ENCODE measurements at places on chromosomes 16 and 17.

- no peak for DNase-seq
Measured at GRCh38 chr16:29784157-29784556, 6.1 kb downstream of the ZG16 start.

DNA sequence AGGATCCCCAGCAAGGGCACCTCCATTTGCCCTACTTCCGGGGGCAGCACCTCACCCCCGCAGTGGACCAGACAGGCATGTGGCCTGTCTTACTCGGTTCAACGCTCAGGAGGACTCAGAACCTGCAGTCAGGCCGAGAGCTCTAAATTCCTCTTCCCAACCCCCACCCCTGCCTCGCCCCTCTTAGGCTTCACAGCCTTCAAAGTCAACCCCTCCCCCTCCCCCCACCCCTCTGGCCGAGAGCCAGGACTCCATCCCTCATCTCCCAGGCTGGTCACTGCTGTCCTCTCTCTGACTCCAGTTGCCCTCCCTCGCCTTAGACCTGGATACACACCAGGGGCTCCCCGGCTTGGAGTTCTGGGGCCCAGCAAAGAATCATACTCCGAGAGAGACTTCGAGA is 8.1 kb upstream of the HS3ST6 start:
- no peak for DNase-seq

GRCh38 chr17:34996422-34997285 is 16.3 kb downstream of the LIG3 start:
- no peak for DNase-seq

GRCh38 chr16:46801428-46802049 is 29.4 kb downstream of the C16orf87 start:
- peak; percentile 4 for DNase-seq

- no peak for DNase-seq
Measured at GRCh38 chr17:3660311-3660891, 8.0 kb downstream of the TAX1BP3 start.

GRCh38 chr16:59021751-59022150 is 287.6 kb upstream of the GOT2 start:
- no peak for DNase-seq

GRCh38 chr17:80786887-80787286 is 204.8 kb upstream of the CHMP6 start:
- no peak for DNase-seq

GRCh38 chr17:9279893-9280292 is 258.6 kb downstream of the NTN1 start:
- DNase-seq: no peak

DNA sequence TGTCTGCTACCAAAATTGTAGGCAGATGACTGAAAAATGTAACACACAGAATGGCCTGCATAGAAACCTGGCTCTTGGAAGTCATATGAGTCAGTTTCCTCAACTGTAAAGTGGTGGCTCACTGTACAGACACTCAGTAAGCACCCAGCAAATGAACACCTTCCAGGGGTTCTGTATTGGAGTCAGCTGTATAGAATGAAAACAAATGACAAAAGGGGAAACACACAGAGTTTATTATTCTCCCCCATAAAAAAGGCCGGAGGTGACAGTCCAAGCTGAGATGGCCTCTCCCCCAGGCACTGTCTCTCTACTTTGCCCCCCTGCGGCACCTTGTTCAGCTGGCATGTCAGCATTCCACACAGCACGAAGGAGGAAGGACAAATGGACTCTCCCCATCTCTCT is 6.2 kb upstream of the MEOX1 start:
- DNase-seq: no peak

- no peak for DNase-seq
Measured at GRCh38 chr17:10226930-10227695, 28.7 kb upstream of the GAS7 start.

DNA sequence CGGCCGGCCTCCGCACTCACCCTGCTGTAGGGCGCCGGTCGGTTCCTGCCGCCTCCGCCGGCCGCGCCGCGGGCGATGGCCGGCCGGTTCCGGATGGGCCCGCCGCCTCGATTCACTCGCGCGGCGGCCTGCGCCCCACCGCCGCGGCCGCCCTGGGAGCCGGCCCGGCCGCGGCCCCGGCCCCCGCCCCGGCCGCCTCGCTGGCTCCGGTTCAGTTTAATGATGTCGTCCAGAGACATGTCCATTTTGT is 158 bp downstream of the ALYREF start:
- no peak for DNase-seq

GRCh38 chr17:81482673-81483072 is 29.9 kb downstream of the ACTG1 start:
- DNase-seq: no peak

DNA sequence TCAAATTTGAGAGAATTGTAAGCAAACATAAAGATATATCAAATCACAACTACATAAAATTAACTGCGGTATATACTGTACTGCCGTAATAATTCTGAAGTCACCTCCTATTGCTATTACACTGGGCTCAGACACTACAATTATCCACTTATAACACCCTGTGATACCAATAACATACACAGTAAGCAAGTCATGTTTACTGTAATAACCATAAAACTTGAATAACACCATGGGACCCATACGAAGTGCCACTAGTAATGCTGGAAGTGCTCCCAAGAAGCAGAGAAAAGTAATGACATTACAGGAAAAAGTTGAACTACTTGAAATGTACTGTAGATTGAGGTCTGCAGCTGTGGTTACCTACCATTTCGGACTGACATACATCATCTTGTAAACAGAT is 24.0 kb downstream of the CMC2 start:
- DNase-seq: no peak

GRCh38 chr16:918068-918467 is 52.7 kb downstream of the LMF1 start:
- DNase-seq: peak; percentile 7

DNA sequence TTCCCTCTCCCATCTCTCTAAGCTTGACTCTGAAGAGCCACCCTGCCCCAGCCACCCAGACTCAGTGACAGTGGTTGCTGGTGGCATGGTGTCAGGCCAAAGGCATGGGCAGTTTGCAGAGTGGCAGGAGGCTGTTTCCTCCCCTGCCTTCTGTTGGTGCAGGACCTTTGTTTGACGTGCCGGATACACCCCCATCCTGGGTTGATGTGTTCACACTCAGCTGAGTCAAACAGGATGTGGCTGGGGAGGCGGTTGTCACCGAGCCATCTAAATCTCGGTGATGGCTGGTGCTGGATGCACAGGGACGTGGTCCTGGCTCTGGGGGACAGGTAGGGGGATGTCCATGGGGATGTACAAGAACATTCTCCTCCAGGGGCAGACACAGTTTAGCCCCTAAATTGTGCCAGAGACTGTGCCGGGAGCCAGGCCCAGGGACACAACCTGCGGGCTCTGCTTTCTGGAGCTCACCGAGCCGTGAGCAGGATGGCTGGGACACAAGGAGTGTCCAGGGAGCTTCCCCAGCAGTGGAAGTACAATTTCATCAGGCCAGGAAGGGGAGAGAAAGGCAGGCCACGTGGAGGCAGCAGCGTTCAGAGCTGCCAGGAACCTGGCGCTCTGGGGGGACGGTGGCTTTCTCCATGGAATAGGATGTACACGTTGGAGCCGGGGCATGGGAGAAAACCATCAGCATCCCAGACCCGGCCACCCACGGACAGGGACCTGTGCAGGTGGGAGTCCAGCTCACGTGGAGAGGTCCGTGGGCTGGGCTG is 264.2 kb downstream of the SEC14L1 start:
- no peak for DNase-seq

- peak; percentile 35 for DNase-seq
Measured at GRCh38 chr16:2971985-2972784, 3.0 kb downstream of the PAQR4 start.

GRCh38 chr17:382644-383533 is 30.3 kb upstream of the RPH3AL start:
- no peak for DNase-seq

- peak; percentile 69 for DNase-seq
Measured at GRCh38 chr17:42618442-42619150, 9.1 kb downstream of the TUBG1 start.

DNA sequence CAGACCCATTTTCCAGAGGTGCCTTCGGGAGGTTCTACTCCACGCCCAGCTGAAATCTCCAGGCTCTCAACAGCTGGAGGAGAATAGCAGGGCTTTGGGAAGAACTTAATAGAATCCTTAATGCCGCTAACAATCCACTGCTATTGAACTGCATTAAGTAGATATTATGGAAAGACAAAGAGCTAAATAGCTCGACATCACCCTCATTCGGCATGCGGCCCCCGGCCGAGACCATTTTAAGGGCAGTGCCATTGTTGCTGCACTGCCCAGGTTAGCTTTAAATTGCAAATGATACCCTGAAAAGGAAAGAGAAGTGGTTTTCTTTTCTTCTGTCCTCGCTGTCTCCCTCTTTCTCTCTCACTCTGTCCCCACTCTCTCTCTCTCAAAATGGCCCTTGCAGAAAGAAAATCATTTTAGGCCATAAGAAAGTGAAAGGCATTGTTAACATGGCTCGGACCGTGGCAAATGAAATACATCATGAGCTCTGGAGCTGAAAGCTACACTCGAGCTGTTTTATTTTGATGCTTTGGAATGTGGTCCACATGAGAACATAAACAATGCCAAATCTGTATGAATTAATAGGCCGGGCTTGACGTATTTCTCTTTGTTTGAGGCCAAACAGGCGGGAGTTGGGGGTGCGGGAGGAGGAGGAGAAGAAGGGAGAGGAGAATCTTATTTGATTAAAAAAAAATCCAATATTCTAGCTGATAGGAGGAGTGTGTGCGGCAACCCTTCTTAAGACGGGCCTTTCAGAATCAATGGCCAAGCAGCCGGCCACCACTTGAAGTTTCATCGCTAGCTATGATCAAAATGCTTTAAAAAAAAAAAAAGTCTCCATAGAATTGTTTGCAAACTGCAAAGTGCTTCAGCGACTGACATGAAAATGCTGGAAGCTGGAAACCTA is 298.8 kb upstream of the IRX3 start:
- no peak for DNase-seq

- DNase-seq: no peak
Measured at GRCh38 chr17:60554377-60554788, 28.3 kb upstream of the APPBP2 start.

DNA sequence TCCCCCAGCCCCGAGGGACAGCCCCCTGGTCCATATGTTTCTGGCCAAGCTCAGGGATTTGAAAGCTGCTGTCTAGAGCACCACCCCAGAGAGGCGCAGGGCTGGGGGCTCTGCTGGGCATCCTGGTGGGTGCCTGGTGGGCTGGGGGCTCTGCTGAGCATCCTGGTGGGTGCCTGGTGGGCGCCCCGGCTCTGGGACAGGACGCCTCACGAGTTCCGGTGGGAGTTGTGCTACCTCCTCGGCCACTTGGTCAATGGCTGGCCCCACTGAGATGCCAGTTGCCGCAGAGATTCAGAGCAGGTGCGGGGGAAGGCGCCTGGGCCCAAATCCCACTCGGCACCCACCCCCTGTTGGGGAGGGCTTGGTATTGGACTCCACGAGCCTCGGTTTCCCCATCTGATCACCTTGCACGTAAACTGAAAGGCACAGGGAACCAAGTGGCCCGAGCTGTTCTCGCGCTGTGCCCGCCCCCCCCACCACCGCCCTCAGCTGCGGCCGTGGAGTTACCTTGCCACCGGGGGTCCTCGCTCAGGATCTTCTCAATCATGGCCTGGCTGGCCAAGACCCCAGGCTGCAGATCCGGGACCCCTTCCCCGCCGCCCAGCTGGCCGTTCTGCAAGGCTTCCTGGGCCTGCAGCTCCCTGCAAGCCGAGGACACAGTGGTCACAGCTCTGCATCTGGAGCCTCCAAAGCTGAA is 13.3 kb downstream of the UNKL start:
- no peak for DNase-seq

DNA sequence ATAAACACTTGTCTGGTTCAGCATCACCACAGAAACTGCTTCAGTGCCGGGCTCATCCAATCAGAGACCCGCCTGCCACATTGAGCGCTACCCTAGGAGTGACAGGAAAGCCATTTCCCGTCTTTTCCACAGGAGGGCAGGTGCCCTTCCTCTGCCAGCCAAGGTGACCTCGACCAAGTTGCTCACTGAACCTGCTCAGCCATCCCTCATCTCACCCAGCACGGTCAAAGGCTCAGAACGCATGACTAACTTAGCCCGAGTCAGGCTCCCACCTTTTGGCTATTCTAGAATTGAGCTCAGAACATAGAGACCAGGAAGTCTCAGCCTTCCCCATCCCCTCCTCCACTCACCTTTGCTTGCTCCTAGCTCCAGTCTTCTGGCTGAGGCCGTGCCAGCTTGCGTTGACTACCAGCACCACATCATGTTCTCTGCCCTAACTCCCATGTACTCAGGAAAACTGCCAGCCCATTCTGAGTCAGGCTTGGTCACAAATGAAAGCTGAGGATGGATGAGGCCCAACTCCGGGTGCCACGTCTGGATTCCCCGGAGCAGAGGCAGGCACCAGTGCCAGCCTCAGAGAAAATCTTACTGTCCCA is 15.6 kb downstream of the MRPS23 start:
- peak; percentile 23 for DNase-seq

DNA sequence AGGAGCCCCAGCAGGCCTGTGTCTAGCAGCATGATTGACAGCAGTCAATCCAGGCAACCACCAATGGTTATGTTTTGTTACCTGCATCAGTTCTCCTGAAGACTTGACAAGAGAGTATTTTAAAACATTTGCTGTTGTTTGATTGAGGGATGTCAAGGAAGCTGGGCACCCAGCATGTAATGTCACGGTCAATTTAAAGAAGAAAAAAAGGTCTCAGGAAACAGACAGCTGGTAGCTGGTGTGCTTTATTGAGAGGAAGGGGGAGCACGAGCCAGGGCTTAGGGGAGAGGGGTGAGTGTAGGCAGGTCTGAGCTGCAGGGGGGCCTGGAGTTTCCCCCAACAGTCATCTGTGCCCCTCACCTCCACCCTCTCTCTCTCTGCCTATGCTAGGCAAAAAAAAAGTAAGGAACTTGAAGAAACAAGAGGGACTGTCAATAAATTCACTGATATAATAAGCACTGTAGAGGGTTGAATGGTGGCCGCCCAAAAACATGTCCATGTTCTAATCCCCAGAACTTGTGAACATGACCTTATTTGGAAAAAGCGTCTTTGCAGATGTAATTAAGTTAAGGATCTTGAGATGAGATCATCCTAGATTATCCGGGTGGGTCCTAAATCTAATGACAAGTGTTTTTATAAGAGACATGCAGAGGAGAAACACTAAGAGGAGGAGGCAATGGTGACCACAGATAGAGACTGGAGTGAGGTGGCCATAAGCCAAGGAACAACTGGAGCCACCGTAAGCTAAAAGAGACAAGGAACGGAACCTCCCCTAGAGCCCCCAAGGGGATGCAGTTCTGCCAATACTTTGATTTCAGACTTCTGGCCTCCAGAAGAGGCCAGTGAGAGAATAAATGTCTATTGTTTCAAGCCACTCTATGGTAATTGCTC is 14.5 kb downstream of the TSPOAP1 start:
- DNase-seq: no peak

DNA sequence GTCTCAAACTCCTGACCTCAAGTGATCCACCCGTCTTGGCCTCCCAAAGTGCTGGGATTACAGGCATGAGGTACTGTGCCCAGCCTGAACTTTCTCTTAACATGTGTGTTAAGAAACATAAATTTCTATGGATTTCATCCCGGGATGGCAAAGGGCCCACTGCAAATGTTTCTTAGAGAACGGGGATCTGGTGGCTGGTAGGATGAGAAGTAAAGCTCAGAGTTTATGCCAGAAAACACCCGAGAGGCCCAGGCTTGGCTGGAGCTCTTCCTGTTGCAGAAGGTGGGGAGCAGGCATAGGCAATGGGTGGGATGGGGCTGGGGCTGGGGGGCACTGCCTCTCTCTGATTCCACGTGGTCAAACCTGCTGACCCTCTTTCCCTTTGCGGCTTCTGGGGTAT is 5.6 kb upstream of the CARHSP1 start:
- no peak for DNase-seq
